Left forelimb (tissue), 1 donor: ENCODE measurements at places on chromosomes 7 and 10.

DNA sequence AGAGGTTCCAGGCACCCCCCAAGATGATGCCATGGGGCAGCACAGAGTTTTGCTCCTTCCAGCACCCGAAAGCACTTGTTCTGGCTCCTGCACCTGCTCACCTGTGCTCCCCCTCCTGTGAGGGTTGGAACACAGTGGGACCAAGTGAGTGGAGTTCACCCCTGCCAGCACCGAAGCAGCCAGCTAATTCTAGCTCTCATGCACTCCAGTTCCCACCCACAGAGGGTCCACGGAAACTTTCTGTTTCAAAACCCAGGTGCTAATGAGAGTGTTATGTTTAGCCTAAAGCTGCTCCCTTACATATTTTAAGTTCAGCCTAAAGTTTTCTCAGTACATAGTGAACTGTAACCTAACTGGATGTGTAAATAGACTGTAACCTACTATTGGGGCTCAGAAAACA, 42.6 kb upstream of the SLC35G1 start:
- no peak for DNase-seq

DNA sequence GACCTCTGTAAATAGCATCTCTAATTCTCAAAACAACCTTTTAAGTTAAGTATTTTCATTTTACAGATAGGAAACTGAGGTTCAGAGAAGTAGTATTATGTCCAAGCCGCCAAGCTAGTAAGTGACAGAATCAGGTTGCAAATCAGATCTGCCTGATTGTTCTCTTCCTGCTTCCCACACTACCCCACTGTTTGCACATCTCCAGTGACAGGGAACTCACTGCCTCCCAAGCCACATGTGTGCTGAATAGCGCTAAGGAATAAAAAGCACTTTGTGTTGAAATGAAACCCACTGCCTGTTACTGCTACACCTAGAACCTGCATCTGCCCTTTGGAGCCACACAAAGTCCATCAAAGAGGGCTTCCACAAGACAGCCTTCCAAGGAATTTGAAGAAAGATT, 45.1 kb upstream of the WDR11 start:
- DNase-seq: no peak

- DNase-seq: no peak
Observed at GRCh38 chr10:37721100-37721499, 136.3 kb downstream of the ZNF248 start.

DNA sequence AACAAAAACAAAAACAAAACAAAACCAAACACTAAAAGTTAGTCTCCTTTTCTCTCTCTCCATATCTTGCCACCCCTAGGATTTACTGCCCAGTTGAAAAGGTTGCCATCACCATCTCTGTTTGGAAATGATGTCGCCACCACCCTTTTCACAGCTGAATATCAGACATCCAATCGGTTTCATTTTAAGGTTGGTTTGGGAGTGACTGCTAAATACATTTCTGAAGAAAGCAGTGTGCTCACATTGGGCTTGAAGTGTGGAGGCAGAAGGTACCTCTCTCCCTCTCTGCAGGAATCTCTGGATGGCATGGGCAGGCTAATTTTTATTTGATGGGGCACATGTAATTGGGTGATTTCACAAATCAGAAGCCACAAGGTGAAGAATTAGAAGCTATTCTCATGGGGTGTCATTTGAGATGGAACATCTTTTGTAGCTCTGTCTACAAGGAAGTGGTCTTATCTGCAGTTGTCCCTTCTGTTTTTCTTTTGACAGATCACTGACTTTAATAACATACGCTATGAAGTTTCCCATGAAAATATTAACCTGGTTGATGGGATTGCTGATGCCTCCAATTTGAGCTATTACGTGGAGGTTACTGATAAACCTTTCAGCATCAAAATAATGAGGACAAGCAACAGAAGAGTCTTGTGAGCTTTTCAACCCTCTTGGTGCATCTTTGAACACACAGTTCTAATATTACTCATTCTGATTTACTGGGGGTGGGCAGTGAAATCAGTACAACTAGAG, 20.1 kb downstream of the MGAM2 start:
- no peak for DNase-seq

GRCh38 chr10:79416578-79417255, 28.7 kb downstream of the ZCCHC24 start:
- no peak for DNase-seq

- no peak for DNase-seq
Observed at GRCh38 chr7:114788706-114789105, 133.2 kb upstream of the MDFIC start.

- DNase-seq: no peak
Observed at GRCh38 chr7:43108255-43109011, 4.0 kb upstream of the HECW1 start.

DNA sequence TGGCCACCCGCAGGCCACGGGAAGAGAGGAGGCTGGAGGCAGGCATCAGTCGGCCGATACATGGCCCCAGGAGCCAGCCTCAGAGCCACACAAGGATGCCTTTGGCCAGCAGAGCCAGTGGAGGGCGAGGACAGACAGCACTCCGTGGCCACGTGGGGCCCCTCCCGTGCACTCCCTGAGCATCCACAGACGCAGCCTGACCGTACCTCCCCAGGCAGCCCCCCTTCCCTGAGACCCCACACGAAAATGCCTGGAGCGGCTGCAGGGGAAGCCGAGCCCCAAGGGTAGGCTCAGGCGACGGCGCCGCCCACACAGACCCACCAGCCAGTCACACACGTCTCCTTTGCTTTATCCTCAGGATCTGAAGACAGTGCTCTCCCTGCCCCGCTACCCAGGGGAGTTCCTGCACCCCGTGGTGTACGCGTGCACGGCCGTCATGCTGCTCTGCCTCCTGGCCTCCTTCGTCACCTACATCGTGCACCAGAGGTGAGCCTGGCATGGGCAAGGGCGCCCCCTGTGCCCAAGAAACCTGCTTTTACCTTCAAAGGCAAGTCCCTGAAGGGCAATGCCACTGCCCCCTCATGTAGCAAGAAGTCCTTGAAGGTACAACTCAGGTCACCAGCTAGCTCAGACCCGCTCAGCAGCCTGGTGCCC, 9.0 kb downstream of the ADGRA1 start:
- DNase-seq: no peak
